ENCODE measurements at places on chromosomes 5 and 9. TPM values are rescaled to one million over a fixed set of nuclear protein-coding genes. Genes with fewer than 3 reads are reported as not detected.

The SLC6A3 gene
- total RNA-seq: not detected

DNA sequence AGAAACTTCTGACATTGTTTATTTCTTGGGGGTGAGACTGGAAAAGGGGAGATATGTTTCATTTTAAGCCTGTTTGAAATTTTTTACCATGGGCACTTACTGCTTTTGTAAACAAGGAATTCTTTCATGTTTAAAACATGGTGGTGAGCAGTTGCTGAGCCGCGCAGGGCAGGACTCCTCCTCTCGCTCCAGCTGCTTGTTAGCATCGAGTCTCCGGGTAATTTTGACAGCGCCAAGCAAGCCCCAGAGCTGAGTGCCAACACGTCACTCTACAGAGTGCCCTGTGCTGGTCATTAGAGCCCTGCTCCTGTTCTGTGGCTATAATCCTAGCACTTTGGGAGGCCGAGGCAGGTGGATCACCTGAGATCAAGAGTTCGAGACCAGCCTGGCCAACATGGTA is 116.5 kb upstream of the MSX2 start:
- H3K4me1 ChIP-seq: no peaks in the 10 kb centered on the region
- no peak overlapping the region for H3K27ac ChIP-seq
- no peak overlapping the region for H3K4me3 ChIP-seq

The BTNL3 gene
- 0.79 TPM for total RNA-seq

The PCDHGA2 gene
- 1.8 TPM for total RNA-seq

DNA sequence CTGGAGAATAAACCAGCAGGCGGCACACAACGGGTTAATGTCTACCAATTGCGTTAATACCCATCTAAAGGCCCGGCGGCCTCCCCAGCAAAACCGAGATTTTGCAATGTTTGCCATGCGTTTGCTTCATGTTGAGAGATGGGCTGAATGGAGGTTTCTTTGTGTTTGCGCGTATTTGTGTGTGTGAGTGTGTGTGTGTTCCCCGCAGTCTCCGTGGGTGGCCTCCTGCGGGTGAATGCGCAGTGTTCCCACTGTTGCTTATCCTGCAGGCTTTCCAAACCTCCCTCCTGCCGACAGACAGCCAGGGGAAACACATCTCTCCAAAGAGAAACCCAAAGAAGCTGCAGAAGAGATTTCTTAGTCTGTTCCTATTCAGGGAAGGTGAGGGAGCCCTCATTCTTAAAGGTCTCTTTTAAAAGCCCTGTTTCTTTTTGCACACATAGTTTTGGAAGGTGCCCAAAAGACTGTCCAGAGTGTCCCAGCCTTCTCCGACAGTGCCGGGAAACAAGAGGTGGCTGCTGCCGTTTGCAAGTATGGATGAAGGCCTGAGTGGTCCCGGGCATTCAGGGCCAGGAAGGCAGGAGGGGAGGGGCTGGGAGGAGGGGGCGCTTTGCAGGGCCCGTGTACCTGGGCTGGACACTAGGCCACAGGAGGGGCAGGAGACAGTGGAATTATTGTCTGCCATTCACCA is 103.8 kb upstream of the ERCC6L2 start:
- H3K27me3 ChIP-seq: no peaks in the 10 kb centered on the region
- DNase-seq: no peak
- peaks cover 14% of the 10 kb centered on the region for H3K4me1 ChIP-seq
- H3K36me3 ChIP-seq: no peaks in the 10 kb centered on the region
- no peak overlapping the region for H3K4me3 ChIP-seq

DNA sequence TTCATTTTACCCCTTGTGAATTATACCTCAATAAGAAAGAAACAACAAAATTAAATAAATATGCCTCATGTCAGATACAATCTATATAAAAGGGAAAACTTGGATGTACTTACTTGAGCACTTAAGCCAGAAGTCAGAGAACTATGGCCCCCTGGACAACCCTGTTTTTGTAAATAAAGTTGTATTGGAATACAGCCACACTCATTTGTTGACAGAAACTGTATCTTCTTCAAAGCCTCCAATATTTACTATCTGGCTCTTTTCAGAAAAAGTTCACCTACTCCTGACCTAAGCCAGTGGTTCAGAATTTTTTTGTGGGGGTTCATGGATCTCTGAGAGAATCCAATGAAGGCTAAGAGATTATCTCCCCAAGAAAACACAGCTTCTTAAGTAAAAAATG is 45.3 kb upstream of the RASEF start:
- H3K4me1 ChIP-seq: no peaks in the 10 kb centered on the region
- no peak overlapping the region for H3K4me3 ChIP-seq
- H3K36me3 ChIP-seq: no peaks in the 10 kb centered on the region
- H3K27ac ChIP-seq: no peak overlapping the region

The FGFR4 gene
- total RNA-seq: 14.8 TPM

DNA sequence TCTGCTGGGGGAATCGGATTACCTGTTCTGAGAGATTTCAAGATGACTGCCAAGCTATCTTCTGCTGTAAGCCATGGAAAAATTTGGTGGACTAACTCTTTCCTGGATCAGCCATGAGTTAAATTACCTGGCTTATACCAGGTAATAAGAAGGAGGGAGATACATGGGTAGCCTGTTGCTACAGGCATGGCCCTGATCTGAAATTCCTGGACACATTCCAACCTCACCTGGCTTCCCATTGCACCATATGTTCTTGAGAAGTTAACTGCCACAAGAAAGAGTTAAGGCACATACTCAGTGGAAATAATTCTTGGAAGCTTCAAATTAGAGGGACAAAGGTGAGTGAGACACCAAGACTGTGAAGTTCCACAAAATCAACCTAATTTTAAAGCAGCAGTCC is 371.3 kb downstream of the ACTL7B start:
- H3K4me3 ChIP-seq: no peak overlapping the region
- no peaks in the 10 kb centered on the region for H3K36me3 ChIP-seq
- H3K27ac ChIP-seq: no peak overlapping the region
- DNase-seq: no peak

Data from upper lobe of left lung (tissue), 6 donors.